ENCODE measurements at places on chromosomes 7 and 10.
A peak's percentile ranks its signal among the peaks of the same experiment; 100 is the strongest.

DNA sequence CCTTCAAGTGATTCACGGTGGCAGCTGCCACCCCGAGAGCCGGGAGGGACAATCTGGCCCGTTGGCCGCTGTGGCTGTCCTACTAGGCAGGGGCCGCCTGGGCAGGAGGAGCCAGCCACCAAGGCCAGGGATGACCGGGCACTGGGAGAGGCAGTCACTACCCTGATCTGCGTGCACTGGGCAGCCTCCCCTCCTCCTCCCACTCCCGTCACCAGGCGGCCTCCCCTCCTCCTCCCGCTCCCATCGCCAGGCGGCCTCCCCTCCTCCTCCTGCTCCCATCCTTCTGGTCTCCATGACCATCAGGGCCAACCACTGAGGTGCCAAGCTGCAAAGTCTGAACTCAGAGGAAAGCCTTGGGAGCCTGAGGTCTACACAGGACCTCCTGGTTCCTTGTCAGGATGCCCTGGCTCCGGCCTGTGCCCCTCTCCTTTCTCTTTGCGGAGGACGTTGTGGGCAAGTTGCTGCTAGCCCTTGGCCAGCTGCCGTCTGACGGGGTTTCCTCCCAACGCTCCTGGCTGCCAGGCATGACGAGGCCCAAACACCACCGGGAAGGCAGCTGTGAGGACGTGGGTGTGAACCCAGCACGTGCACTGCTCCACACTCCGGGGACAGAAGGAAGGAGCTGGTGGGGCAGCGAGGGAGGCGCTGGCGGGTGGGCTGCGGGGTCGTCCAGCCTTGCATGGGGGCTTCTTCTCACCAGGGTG lies 131.1 kb downstream of the WDR37 start:
- DNase-seq = no peak

DNA sequence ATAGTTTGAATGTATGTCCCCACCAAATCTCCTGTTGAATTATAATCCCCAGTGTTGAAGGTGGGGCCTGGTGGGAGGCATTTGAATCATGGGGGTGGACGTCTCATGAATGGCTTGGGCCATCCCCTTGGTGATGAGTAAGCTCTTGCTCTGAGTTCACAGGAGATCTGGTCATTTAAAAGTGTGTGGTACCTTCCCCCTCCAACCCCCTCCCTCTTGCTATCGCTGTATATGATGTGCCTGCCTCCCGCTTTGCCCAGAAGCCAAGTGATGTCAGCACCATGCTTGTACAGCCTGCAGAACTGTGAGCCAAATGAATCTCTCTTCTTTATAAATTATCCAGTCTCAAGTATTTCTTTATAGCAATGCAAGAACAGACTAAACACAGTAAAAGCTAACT lies 103.0 kb downstream of the CNOT4 start:
- no peak for DNase-seq

- no peak for DNase-seq
Observed at GRCh38 chr7:130350945-130351790, 6.6 kb downstream of the CPA5 start.

DNA sequence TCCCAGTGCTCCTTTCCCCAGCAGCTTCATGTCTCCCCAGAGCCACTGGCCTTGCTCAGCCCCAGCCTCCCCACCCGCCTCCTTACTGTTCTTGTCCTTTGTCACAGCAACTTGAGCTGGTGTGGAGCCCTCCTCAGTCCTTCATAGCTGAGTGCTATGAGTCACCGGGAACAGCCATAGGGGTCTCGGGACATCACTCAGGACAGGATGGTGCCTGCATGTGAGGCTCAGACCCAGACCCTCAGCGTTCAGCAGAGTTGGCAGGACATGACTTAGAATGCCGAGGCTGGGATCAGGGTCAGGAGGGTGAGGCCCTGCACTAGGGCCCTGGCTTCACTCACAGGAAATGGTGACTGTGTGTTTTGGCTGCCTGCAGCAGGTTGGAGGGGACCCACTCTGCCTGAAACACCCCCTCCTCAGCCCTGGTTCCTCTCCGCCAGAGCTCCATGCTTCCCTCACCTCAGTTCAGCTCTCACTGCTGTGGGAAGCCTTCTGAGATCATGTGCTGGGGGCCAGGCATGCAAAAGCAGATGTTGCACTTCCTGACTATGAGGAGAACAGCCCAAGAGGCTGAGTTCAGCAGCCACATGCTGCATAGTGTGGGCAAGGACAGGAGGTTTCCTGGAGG lies 40.7 kb upstream of the GJD4 start:
- DNase-seq = no peak

- DNase-seq = no peak
Observed at GRCh38 chr10:95480102-95480900, 80.9 kb downstream of the SORBS1 start.

- DNase-seq = no peak
Observed at GRCh38 chr10:130721971-130722370, 585.8 kb downstream of the GLRX3 start.

DNA sequence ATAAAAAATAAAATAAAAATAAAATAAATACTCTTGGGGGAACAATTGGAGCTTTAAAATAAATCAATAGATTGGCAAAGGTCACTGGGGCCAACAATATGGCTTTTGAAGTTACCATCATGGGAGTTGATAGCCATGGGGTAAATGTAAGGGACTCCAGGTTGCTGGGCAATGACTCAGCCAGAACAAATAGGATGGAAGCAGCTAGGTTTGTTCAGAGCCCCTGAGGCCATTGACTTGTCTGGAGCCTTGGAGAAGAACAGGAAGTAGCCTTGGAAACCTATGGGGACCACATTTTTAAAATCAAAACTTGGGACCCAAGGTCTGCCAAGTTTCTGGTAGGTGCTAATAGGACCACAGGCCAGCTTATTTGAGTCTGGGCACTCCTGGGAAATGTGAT lies 20.2 kb upstream of the FRA10AC1 start:
- DNase-seq = no peak

- DNase-seq = no peak
Observed at GRCh38 chr10:85147346-85148250, 819.2 kb downstream of the CCSER2 start.

- no peak for DNase-seq
Observed at GRCh38 chr10:110657973-110658691, 14.0 kb downstream of the RBM20 start.

DNA sequence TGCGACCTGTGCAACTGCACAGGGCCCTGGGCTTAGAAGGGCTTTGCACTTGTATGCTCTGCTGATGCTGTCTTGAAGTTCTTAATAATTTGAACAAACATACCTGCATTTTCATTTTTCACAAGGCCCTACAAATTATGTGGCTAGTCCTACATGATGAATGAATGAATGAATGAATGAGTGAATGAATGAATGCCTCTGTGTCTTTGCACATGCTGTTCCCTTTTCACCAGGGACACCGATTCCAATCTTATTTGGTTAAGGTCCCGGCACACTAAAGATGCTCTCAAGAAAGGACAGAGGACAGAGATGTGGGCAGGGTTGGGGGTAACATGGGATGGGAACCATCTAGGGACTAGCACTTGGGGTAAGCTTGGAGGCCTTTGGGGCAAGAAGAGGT lies 39.4 kb upstream of the CHST3 start:
- DNase-seq = no peak

- DNase-seq = peak; percentile 66
Observed at GRCh38 chr7:26199301-26200037, 1.1 kb downstream of the HNRNPA2B1 start.

DNA sequence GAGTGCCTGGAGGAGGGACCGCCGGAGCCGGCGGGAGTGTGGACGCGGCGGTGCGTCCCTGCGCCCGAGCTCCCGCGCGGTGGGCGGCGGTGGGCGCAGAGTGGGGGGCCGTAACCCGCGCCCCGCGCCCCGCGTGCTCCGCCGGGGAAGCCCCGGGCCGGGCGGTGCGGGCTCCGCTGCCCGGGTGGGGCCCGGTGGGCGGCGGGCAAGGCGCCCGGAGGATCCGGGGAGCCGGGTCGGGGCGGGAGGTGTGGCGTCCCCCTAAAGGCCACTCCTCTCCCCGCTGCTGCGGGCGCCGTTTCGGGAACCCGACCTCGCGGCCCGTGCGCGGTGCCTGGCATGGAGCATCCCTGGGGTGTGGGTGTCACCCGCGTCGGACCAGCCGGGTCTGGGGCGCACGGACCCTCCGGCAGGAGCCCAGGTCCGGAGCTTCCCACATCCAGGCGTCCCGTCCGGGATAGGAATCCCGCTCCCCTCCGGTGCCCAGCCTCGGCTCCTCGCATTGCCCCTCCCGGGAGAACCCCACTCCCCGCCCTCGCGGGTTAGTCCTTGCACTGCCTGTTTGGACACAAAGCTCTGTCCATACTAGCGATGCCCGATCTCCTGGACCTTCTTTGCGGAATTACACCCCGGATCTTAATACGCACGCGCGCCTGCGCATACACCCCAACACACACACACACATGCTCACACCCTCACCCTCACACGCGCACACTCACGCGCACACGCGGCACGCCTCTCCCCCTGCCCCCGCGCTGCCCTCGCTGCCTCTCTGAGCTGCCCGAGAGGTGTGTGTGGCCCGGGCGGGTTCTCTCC lies 723 bp downstream of the MTURN start:
- DNase-seq = peak; percentile 50

DNA sequence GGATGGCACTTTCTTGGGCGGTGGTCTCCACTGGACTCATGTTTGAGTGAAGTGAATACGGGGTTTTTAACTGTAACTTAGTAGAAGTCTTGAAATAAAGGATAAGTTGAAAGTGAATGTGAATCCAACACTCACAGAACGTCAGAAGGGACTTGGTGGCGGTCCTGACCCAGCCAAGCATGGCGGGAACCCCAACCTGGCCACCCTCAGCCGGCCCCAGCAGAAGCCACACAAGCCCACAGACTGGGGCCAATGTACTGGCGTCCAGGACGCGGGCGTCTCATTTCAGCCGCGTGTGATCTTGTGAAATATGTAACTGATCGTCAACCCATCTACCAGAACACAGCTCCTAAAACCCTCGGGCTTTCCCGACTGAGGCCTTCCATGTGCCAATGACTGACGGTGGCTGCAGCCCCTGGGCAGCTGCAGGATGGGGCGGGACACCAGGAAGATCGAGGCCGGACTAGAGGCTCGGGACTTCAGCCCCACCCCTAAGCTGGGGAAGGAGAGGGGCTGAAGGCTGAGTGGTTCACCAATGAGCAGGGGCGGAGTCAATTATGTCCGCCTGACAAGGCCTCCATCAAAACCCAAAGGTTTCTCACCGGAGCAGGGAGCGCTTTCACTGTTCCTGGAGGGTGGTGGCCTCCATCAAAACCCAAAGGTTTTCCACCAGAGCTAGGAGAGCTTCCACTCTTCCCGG lies 161.5 kb downstream of the MAD1L1 start:
- no peak for DNase-seq

DNA sequence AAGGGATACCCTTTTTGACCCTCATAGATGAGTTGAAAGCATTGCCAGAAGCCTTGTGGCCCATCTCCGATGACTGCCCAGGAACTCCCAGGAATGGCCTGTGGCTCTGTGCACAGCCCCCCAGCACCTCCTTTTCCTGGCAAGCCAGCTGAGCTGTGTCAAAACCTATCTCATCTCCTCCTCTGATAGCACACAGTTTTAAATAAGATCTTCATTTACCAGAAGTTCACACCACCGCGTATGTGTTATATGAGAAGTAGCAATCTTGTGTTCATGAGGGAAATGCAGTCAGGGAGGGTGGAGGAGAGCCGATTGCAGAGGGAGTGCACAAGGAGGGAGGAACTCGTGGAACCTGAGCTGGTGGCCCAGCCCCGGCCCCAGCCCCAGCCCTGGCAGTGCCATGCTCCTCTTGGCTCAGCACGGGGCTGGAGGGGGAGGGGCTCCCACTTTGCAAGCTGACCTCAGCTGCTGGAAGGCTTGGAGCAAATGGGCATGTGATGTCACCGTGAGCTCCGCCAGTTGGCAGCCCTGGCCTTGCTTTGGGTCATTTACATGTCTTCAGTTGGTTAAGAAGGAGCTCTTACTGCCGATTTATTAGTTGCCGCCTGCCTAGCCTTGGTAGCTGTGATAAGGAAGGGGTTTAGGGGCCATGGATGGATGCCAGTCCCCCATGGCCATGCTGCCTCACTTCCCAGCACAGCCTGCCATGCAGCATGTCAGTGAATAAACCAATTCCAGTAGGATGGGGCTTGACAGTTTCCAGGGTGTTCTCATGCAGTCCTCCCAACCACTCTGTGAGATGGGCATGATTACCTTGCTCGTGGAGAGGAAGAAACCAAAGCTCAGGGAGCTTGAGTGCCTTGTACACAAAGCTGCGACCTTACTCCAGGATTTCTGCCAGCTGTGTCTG lies 20.0 kb downstream of the UNC5B start:
- no peak for DNase-seq

- DNase-seq = no peak
Observed at GRCh38 chr10:125156196-125156595, 4.2 kb downstream of the CTBP2 start.

- DNase-seq = no peak
Observed at GRCh38 chr10:44995581-44995913, 5.2 kb upstream of the ZNF22 start.

GRCh38 chr10:125217990-125218675 lies 57.8 kb upstream of the CTBP2 start:
- DNase-seq = no peak

- DNase-seq = no peak
Observed at GRCh38 chr7:1846331-1847065, 176.4 kb downstream of the ELFN1 start.

- DNase-seq = no peak
Observed at GRCh38 chr10:11573497-11573896, 38.0 kb downstream of the USP6NL start.

DNA sequence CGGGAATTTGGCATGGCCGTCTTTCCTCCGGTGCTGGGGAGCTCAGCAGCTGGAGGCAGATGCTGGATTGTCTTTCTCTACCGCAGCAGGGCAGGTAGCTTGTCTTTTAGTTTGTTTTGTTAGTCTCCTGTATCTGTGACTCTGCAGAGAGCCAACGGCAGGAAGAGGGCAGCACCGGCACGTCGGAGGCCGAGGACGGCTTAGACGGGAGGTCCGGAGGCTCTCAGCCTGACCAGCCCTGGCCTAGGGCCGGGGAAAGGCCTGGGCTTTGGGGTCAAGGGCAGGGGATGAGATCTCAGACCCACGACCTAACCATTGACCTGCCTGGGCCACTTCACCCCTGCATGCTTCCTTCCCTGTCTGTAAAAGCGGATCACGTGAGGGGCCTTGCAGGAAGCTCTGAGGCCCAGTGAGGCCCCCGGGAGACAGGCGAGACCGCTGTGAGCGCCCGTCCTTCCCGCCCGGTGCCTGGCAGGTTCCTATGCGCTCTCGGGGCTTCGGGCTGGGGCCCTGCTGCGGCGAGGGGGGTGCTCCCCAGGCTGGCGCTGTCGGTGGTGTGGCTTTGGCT lies 72.7 kb downstream of the LHPP start:
- DNase-seq = peak; percentile 32

DNA sequence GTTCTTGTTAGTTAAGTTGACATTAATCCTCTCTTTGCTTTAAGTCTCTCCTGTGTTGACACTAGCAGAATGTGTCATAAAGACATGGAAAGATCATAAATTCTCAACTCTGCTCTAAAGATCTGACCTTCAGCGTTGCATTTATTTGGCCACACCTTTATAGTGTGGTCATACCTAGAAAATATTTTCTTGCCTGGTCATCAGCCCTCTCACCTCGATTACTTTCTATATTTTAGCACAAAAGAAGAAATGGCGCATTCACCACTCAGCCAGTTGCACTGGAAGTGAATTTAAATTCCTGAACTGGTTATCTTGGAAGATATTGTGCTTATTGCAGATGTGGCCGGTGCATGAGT lies 96.7 kb upstream of the PDCD4 start:
- DNase-seq = no peak

All from stimulated activated naive CD8-positive, alpha-beta T cell treated with anti-CD3 and anti-CD28 coated beads, Interleukin-15, Interleukin-2, amounts not matched to agents 100 U/mL and 50 U/mL, for 24 hours (primary cell).